ENCODE measurements at places on chromosomes 7 and 10.

DNA sequence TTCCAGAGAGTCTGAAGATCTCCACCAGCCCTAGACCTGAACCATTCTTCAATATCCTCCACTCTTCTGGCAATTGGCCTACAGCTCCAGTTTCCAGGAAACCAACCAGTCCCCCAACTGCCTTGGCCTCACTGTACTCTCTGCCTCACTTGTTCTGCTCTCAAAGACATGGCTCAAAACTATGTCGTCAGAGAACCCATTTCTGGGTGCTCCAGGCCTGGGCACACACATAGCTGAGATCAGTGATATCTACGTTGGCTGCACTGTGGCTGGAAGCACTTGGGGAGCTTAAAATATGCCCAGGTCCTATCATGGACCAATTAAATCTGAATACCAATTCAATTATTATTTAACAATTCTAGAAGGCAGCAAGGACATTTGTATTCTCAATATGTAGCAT, 93.1 kb downstream of the COBL start:
- no peak for DNase-seq

DNA sequence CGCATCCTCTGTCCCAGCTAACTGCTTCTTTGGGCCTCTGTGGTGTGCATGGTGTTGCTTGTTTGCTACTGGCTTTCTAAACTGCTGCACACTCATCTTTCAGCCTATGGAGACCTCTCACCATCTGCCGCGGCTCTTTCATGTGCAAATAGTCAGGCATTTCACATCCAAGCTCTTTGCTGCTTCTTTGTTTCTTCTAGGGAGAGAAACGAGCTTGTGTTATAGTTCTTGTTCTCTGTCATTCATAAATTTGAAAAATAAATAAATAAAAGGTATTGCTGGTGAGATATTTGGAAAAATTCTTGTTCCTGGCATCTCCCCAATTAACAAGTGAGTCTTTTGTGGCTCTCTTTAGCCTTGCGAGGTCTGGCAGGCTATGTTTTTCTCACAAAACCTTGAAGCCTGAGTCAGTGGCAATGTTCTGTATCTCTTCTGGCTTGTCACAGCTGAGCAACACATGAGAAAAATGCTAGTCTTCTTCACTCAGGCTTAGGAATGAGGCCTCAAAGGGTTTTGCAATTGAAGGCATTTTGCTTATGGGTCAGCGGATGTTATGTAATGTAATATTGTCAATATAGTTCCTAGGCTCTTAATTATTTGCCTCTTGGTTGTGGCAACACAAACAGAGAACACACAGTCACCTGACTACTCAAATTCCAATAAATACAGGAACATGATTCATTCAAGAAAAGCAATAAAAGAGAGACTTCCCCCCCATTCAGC, 274.0 kb downstream of the FRMD4A start:
- DNase-seq, result peak; percentile 84

DNA sequence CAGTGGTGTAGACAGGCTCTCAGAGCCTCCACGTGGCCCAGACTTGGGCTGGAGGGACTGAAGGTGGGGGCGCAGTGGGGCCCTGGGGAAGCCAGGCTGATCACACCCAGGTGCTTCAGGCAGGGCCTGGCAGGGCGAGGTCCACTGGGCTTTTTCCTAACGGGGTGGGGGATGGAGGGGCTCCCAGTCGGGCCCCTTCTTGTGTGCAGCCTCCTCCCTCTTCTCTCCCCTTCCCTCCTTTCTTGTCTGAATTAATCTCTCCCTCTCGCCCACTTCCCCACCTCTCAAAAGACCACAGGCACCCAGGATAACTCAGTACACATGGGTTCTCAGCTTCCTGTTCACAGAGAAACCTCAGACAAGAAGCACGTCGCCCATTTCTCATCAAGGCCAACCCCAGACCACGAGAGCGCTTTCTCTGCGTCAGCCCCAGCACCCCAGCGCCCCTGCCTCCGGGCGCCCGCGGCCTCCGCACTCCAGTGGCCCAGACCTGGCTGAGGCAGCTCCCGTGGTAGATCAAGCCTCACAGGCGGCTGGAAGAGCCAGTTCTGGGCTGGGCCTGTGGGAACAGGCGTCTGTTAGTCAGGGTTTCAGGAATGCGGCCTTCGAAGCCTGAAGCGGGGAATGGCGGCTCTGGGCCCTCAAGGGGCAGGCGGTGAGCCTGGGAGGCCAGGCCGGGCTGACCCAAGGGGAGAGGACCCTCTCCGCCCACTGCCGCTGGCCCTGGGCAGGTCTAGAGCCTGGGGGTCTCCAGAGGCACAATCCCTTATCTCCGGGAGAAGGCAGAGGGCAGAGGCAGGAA, 50.6 kb downstream of the PWWP2B start:
- DNase-seq, result peak; percentile 67

- DNase-seq, result peak; percentile 64
These were observed 77.6 kb upstream of the EN2 start for GRCh38 chr7:155380221-155380861.

DNA sequence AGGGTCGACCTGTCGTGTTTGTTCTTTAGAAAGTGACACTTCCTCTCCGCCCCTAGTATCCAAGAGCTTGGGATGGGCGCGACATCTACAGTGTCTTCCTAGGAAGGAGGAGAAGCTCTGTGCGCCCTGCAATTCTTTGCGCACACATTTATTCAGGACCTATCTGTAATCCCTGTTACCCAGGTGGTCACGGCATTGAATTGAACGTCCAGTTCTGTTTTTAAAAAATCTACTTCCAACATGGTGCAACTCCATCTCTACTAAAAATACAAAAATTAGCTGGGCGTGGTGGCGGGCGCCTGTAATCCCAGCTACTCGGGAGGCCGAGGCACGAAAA, 606 bp upstream of the LAMB1 start:
- DNase-seq, result no peak

DNA sequence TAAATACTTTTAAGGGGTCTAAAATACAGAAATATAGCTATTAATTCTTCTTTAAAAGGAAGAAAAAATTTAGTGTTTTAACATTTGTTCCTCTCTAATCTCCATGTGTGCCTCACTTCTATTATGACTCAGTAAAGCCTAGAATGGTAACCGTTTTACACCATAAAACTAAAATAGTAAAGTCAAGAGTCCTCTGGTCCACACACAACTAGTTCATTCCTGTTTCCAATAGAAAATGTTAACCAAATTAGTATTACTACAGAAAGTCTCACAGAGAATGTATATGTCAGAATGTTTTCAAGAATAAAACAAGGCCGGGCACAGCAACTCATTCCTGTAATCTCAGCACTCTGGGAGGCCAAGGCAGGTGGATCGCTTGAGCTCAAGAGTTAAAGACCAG, 55.8 kb downstream of the CNOT4 start:
- DNase-seq, result no peak

- no peak for DNase-seq
These were observed 9.4 kb downstream of the MYPN start for GRCh38 chr10:68118657-68119056.

DNA sequence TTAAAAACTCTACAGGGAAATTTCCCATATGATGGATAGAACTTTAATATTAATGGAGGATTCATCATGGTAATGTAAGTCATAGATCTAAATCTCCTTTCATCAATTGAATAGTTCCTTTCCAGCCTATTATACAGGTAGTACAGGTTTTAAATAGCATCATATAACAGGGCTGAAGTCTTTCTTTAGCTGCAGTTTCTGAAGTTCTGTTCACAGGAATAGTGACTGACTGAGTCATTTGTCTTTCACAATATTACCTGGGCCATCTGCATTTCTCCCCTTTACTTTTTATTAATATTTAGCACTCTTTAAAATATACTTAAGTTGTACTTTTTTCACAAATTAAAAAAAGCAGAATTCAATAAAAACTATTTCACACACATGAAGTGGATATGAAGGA, 12.6 kb upstream of the NPVF start:
- no peak for DNase-seq

GRCh38 chr7:99404235-99404976, 4.0 kb downstream of the PDAP1 start:
- peak; percentile 93 for DNase-seq
